ENCODE measurements at places on chromosomes 1 and 21. TPM values are rescaled to one million over a fixed set of nuclear protein-coding genes. Genes with fewer than 3 reads are reported as not detected.

- no peak for DNase-seq
These were observed 7.6 kb upstream of the RHOU start for GRCh38 chr1:228727681-228728171.

DNA sequence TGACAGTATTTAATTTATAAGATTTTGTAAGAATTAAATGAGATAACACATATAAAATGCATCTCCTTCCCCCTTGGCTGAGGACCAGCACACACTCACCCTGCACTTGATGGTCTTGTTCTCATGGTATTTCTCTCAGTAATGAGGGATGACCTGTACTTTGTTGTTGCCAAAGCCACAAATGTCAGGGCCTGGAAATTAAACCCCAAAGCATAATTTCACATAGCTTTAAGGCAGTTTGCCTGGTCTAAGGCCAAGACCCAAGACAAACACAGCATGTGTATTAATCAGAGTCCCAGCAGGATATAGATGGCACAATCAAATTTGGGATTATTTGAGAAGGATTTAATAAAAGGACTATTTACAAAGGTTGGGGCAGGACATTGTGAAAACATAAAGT lies 48.6 kb upstream of the EPS15 start:
- peak; percentile 42 for DNase-seq

DNA sequence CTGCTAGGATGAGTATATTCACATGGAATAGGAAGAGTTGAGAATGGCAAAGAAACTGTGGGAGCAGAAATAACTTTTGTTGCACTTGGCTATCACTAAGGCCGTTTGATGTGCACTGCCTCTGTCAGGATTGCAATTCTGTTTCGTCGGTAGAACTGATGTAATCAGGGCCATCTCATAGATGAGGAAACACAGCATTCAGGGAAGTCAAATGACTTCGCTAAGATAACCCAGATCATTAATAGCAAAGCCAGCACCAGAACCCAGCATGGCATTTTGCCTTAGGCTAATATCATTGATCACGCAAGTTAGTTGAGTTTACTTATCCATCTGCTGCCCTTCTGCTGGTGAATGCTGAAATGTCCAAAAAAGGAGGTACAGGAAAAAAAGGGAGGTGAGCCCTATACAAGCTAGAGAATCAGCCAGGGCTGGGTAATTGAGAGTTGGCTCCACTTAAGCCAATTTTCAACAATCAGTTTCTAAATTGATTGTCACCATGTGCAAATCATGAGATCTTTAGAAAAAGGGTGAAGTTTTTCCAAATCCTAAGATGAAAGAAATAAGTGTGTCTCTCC lies 7.6 kb downstream of the RASSF5 start:
- DNase-seq = no peak

Gene NT5C1A
- total RNA-seq = 2.3 TPM

- DNase-seq = peak; percentile 91
These were observed 9.7 kb upstream of the SRP9 start for GRCh38 chr1:225767634-225768540.

Gene DSTYK
- total RNA-seq = 11.6 TPM

GRCh38 chr1:18116777-18117176 lies 9.2 kb downstream of the IGSF21 start:
- no peak for DNase-seq

DNA sequence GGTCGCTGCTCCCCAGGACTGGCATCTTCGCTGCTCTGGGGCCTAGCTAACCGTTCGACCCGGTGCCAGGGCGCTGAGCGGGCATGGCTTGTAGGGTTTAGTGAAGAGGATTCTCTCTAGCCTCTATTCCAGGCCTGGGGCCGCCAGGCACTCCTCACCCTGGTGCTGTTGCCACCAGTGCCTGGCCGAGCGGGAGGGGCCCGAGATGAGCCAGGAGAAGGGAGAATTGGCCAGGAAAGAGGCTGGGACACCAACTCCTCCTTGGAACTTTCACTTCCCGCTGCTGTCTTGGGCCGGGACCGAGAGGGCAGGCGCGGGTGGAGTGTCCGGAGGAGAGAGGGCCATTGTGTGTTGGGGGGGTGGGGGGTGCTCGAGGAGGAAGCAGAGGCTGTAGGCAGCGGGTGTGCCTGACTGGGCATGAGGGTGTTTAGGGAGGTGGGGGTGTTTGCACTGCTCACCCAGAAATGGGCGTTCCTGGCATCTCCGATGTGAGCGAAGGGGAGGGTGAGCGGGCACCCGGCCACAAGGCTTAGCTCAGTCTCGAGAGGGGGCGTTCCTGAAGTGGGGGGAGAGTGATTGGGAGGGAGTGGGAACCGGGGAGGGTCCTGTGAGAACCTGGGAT lies 772 bp downstream of the ADAM15 start:
- peak; percentile 32 for DNase-seq

GRCh38 chr1:196063952-196064351 lies 544.3 kb downstream of the KCNT2 start:
- DNase-seq = peak; percentile 25

- no peak for DNase-seq
These were observed 65.8 kb upstream of the VAMP3 start for GRCh38 chr1:7705048-7705907.

DNA sequence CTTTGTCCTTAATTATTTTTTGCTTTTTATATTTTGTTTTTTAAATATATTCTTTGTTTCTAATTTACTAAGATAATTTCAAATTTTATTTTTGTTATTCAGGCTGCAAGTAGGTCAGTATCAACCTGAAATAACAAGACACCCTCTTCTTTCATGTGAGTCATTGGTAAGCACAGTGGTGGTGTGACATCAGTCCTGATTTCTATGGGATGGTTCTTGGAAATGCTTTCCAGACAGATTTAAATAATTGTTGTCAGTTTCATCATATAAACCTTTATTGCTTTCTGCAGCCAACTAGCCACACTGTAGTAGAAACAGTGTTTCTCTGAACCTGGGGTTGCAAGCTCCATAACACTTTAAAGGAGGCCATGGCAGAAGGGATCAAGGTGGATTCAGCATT lies 157.5 kb upstream of the C21orf91 start:
- no peak for DNase-seq

GRCh38 chr1:179310291-179310690 lies 16.7 kb downstream of the SOAT1 start:
- DNase-seq = peak; percentile 17

Gene FCRL1
- not detected for total RNA-seq

DNA sequence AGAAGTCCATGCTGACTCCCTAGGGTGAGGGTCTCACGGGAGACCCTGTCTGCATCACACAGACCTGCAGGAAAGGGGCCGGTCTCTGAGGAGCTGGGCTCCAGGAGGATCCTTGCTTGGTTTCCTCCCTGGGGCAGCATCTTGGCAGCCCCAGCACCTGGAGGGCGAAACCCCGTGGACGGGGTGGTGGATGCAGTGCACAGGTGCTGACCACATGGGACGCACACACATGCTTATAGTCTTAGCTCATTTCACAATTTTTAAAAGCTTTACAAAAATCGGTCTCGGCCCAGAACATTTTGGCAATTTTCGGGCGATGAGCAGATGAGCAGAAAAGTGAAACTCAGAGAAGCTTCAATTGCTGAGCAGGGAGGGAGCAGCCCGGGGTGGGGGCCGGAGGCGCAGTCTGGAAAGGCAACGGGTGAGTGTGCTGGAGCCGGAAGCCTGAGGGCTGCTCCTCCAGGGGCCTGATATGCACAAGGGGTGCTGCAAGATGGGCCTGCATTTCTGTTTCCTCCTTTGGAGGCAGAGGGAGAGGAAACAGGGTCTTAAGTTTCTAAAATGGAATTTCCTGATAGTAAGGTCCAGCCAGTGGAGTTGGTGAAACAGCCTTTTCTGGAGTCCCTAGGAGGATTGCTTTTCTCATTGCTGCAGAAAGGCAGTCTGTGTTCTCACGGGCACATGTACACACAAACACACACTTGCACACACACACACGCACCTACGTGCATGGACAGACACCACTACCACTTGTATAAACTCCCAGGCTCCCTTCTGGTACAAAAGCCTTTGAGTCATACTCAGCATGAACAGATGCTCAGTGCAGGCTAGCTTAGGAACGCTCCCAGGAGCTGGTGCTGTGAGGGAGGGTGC lies 60.6 kb downstream of the SCCPDH start:
- DNase-seq = peak; percentile 87

Gene PRDM16
- total RNA-seq = not detected

Gene MTARC2
- total RNA-seq = 2.2 TPM

Gene AIRE
- total RNA-seq = 9.7 TPM

Gene PBX1
- 7.0 TPM for total RNA-seq

GRCh38 chr1:150072959-150073358 lies 5.4 kb downstream of the VPS45 start:
- DNase-seq = no peak

Gene TPM3
- 819 TPM for total RNA-seq

- no peak for DNase-seq
These were observed 2.3 kb downstream of the DHX9 start for GRCh38 chr1:182841368-182841988.

Gene CHRNB2
- 0.11 TPM for total RNA-seq

- no peak for DNase-seq
These were observed 6.1 kb upstream of the MYCL start for GRCh38 chr1:39907528-39908453.

DNA sequence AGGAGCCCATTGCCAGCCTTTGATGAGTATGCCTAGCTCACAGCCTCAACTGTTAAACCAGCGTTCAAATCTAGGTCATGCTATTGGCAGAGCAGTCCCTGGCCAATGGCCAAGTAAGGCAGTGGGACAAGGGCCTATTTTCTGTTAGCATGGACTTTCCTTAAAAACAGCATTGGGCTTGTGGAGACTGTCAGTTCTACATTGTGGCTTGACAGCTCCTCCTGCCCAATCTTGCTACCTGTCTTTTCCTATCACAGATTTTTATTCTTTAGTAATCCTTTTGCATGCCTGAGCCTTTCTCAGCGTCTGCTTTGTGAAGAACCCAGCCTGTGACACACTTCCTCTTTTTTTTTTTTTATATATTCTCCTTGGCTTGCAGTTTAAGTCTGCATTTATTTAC lies 56.4 kb downstream of the DIP2A start:
- no peak for DNase-seq

Gene CFHR1
- 0.21 TPM for total RNA-seq

Gene SLC26A9
- not detected for total RNA-seq

- no peak for DNase-seq
These were observed 100.0 kb downstream of the POFUT2 start for GRCh38 chr21:45187646-45188045.

Gene PRRC2C
- total RNA-seq = 47.7 TPM

Gene PLA2G5
- total RNA-seq = not detected

DNA sequence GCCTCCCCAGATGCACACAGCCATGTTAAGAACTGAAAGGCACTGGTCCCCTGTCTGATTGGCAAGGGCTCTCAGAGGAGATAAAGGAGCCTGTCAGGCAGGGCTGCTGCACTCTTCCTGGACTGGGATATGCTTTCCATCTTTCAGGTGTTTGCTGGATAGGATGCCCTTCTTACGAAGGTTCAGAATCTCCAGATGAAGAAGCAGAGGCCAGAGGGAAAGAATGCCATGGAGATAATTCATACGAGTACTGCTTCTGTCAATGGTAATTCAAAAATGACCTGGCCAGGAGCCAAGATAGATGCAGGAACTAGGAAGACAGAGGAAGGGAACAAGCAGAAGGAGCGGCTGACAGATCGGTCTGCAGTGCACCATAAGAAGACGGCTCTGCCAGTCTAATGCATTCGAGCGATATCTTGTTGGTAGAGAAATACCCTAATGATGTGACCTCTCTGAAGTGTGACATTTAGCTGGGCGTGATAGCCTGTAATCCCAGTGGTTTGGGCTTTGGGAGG lies 16.6 kb upstream of the ATP2B4 start:
- no peak for DNase-seq

Gene CD34
- total RNA-seq = 7.9 TPM

DNA sequence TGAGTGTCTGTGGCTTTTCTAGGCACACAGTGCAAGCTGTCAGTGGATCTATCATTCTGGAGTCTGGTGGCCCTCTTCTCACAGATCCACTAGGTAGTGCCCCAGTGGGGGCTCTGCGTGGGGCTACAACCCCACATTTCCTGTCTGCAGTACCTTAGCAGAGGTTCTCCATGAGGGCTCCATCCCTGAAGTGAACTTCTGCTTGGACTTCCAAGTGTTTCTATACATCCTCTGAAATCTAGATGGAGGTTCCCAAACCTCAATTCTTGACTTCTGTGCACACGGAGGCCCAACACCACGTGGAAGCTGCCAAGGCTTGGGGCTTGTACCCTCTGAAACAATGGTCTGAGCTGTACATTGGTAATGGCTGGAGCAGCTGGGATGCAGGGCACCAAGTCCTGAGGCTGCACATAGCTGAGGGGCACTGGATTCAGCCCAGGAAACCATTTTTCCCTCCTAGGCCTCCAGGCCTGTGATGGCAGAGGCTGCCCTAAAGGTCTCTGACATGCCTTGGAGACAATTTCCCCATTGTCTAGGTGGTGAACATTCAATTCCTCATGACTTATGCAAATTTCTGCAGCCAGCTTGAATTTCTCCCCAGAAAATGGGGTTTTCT lies 29.2 kb upstream of the TSNAX start:
- no peak for DNase-seq

GRCh38 chr21:16797540-16797939 lies 715.3 kb upstream of the CXADR start:
- no peak for DNase-seq

Gene PKP1
- total RNA-seq = 0.13 TPM

- DNase-seq = peak; percentile 72
These were observed 506 bp downstream of the JUN start for GRCh38 chr1:58783090-58783992.

- peak; percentile 66 for DNase-seq
These were observed 73.5 kb downstream of the ST6GALNAC5 start for GRCh38 chr1:76940571-76941335.

GRCh38 chr21:41674402-41674801 lies 92.5 kb downstream of the RIPK4 start:
- no peak for DNase-seq

DNA sequence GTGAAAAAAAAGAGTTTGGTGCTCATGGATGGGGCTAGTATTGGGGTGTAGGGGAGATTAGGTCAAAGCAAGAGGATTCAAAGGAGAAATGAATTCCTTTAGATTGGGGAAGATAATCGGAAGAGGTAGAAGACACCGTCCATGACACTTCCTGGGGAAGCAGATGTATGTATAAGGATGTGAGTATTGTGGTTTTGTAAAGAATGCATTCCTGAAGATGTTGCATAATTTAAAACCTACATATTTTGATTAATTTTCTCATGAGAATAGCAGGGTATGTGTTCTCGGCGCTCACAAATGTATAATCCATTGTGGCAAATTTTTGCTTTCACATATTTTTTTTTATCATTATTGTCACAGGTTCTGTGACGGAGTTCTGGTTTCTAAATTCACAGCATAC lies 5.5 kb upstream of the LGALS8 start:
- no peak for DNase-seq

DNA sequence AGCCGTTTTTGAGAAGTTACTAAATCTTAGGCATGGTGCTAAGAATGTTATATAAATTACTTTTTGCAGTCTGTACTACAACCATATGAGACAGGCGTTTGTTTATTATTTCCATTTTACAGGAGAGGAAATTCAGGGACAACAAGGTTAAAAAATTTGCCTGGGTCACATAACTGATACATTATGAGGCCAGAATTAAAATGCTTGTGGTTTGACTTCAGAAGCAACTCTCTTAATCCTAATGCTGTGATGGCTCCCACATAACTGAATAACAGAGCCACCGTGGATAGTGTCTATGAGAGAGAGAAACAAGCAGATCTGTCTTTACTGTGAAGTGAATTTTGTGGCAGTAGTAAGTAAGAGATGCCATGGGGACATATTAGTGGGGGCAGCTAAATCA lies 184.9 kb downstream of the NCAM2 start:
- peak; percentile 41 for DNase-seq

All from myocyte (in vitro differentiated cells).